ENCODE measurements at places on chromosomes 4 and X.
A peak's percentile ranks its signal among the peaks of the same experiment; 100 is the strongest.

- peak; percentile 43 for DNase-seq
Observed at GRCh38 chr4:108483079-108483478, 137.3 kb upstream of the RPL34 start.

DNA sequence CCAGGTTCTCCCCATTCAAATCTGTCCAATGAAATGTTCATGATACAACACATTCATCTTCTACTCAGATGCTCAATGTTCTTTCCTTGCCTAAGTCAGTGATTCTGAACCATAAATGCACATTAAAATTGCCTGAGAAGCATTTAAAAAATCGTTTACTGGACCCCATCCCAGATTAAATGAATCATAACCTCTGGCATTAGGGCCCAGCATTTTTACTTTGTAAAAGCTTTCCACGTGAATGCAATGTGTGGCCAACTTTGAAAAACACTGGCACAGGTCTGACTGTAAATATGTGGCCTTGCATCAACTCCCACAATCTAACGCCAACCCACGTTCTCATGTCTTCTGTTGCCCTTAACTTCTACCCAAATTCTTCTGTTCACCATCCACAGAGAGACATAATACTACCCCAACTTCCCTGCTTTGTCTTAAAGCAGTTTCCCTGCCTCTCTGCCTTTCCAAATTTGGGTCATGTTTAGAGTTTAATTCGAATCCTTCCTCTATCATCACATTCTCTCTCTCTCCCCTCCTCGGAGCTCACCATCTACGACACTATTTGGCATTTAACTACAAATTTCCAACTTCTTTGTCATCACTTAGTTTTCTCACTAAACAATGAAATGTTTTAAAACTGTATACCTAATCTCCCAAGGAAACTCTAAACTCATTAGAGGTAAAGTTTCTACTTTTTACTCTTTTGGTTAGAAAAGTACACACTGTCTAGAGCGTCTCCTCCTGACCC lies 78.7 kb downstream of the PRKG2 start:
- DNase-seq = no peak

GRCh38 chr4:14607578-14607977 lies 394.7 kb upstream of the CPEB2 start:
- DNase-seq = no peak

GRCh38 chrX:139077281-139078250 lies 366.0 kb upstream of the FGF13 start:
- no peak for DNase-seq

- DNase-seq = no peak
Observed at GRCh38 chr4:168744021-168744420, 247.2 kb downstream of the PALLD start.

GRCh38 chrX:108511721-108512120 lies 72.1 kb downstream of the COL4A5 start:
- no peak for DNase-seq

GRCh38 chr4:44194365-44194764 lies 254.2 kb downstream of the KCTD8 start:
- DNase-seq = no peak

GRCh38 chr4:108007984-108008383 lies 18.3 kb downstream of the HADH start:
- DNase-seq = no peak

- no peak for DNase-seq
Observed at GRCh38 chr4:25310066-25310802, 2.3 kb upstream of the ZCCHC4 start.

DNA sequence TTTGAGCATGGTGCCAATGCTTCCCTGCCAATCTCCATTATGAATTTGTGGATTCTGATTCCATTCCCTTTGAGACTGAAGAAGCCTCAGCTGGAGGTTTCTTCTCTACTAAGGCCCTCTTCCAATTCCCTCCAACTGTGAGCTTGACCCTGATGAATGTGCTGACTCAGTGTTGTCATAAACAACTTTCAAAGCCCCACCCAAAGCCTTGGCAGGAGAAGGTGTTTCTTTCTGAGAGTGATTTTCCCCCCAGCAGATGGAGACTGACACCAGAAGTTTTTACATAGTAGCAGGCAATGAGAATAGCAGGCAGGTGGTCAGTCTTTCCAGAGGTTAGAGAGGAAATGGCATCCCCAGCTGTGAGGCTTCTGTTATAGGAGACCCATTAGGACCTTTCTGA lies 53.1 kb downstream of the OCRL start:
- no peak for DNase-seq

DNA sequence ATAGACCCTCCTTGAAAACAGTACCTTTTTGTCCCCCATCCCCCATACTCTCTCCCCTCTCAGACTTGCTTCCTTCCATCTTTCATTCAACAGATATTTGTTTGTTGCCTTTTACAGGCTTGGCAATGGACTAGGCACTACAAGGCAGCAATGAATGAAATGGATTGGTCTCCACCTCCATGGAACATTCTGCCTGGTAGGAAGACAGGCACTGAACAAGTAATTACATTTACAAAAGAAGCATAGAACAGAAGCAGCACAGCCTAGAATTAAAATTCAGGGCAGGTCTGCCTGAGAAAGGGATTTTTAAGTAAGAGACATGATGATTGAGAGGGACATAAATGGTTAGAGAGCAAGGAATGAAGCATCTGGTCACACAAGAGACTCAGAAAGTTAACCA lies 346.1 kb downstream of the GRXCR1 start:
- no peak for DNase-seq

DNA sequence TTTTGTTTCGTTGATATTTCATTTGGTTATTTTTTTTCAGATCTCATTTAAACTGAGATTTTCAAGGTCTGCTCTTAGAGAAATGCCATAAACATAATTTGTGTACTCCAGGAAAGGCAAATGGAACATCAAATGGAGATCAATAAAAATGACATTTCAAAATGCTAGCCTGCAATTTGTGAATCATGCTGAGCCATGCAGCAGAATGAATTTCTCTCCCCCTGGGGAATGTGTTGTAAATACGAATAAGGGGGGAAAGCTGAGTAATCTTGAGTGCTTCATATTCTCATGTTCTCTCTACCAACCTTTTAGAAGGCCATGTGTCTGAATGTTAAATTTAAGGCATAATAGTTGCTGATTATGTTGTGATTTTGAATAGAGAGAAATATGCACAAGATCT lies 7.8 kb downstream of the ZCCHC4 start:
- no peak for DNase-seq

DNA sequence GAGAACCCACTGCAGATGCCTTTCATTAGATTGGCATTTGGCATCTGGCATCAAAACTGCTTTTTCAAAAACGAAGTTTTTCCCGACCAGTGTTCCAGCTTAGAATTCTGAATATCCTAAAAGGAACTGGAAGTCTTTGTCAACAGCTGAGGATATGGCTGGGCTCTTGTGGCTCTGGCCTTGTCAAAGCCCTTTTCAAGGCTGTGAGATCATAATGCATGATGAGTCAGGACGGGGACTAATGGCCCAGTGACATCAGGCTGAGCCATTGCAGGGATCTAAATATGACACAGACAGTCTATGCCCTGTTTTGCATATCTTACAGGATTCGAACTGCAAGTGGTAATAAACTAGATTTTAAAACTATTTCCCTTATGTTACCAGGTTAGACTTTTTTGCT lies 306.4 kb downstream of the PTTG2 start:
- no peak for DNase-seq

DNA sequence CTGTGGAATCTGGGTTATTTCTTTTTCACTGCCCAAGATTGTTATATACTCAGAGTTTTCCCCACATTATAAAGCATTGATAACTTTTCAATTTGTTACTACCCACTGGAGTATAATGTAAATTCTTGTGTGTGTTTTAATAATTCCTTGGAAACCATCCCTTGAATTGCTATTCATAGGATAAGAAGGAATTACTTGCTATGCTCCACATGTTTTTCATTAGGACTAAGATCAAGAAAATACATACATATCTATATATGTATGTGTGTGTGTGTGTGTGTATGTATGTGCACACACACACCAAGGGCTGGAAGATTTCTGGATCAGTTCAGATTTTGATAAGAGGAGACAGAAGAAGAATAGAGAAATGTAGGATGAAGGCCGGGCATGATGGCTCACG lies 206.4 kb upstream of the JADE1 start:
- DNase-seq = no peak

DNA sequence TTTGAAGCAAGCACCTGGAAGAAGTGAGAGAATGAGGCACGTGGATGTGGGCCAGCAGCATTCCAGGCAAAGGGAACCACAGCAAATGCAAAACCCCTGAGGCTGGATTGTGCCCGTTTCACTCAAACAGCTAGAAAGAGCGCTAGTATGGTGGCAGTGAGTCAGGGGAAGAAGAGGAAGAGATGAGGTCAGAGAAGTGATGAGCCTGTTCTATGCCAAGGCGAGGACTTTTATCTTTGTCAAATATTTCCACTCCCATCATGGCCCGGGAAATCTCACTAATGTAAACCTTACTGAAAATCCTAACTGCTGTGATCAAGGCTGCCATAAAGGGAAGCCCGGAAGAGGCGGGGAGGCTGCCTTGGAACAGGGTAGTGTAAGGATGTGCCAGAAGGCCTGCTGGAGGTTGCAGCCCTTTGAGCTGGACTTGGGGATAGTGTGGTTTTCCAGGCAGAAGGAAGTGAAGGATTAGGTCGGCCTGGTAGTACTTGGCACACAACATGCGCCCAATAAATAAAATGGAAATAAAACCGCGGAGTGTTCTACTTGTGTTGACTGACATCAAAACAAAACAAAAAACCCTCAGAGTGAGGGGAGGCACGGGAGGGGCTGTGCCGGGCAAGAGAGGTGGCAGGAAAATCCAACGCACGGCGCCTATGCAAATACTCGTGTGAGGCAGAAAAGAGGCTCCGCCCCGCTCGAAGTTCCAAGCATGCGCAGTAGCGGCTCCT lies 1.2 kb upstream of the CDK16 start:
- no peak for DNase-seq

DNA sequence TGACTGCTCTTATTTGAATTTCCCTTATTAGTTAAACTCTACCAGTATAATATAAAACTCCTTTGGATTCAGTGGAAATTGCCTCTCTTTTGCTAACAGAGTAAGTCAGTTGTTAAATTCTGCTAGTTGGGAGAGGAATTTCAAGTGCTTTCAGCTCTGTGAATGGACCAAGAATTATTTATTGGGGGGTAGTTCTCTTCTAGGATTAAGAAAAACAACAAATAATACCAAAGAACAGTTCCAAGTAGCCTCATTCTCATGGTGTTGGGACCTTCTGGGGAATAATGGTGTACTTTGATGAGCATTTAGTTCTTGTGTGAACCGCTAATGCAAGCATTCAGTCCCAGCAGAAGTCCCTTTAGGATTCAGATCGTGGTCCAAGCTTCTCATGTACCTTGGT lies 11.6 kb downstream of the SPARCL1 start:
- no peak for DNase-seq

DNA sequence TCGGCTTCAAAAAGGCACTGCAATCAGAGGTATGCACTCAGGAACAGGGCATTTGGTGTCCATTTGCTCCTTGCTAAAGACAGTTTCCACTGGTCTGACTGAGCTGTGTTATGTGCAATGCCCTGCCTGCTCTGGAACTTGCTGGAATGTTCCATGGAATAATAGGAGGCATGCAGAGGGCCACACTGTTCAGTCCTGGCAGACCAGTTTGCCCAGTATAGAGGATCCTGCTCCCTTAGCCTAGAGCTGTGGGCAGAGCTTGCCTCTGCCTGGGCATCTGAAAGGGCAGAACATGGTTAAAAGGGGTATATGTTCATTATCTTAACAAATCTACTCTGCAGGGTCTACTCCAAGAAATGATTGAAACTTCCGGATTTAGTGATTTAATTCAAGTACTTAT lies 27.8 kb upstream of the CD99L2 start:
- no peak for DNase-seq

- DNase-seq = no peak
Observed at GRCh38 chrX:49991758-49992157, 69.4 kb downstream of the CLCN5 start.

- DNase-seq = no peak
Observed at GRCh38 chr4:37794056-37794455, 32.4 kb upstream of the PGM2 start.

GRCh38 chr4:186258216-186258811 lies 7.7 kb upstream of the F11 start:
- no peak for DNase-seq

DNA sequence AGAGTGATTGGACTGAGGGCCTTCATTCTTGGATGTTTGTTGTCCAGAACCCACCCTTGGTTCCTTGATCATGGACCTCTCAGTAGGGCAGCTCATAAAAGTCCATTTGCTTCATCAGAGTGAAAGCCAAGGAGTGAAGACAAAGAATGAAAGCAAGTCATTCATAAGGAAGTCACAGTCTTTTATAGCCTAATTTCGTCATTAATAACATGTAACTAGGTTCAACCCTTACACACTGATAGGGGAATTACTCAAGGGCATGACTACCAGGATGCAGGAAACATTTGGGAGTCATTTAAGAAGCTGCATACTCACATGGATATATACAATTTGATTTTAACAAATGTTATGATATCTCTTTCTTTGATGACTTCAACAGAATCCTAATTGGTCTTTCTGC lies 95.2 kb downstream of the RPA4 start:
- DNase-seq = no peak

GRCh38 chrX:147912093-147912801 lies 528 bp downstream of the FMR1 start:
- DNase-seq = peak; percentile 29

- DNase-seq = no peak
Observed at GRCh38 chrX:13697455-13697854, 8.5 kb downstream of the RAB9A start.

GRCh38 chr4:182549356-182549755 lies 306.2 kb downstream of the TENM3 start:
- no peak for DNase-seq

DNA sequence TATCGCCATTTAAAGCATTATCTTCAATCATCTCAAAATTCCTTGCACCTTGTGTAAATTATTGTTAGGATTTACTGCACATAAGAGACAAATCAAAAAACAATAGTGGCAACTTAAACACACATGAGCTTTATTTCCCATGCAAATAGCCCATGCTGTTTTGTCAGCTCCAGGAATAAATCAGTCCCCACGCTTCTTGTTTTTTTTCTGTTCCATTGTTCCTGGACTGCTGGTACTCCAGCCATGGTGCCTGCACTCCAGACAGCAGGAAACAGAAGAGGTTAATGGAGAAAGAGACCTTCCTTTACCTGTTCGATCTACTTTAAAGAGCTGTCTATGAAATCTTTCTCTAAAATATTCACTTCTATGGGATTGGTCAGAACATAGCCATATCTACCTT lies 1515.7 kb upstream of the TENM3 start:
- DNase-seq = no peak

- DNase-seq = no peak
Observed at GRCh38 chr4:12138488-12138887, 709.8 kb upstream of the HS3ST1 start.

- DNase-seq = peak; percentile 31
Observed at GRCh38 chr4:128917781-128918180, 108.3 kb downstream of the JADE1 start.
